Cerebellar nuclear complex (tissue), 1 donor: ENCODE measurements at places on chromosomes 1 and 21.

- no peak for DNase-seq
These were observed 20.7 kb downstream of the LHX9 start for GRCh38 chr1:197937892-197938291.

GRCh38 chr21:41098481-41099042 is 69.4 kb upstream of the BACE2 start:
- DNase-seq = no peak

DNA sequence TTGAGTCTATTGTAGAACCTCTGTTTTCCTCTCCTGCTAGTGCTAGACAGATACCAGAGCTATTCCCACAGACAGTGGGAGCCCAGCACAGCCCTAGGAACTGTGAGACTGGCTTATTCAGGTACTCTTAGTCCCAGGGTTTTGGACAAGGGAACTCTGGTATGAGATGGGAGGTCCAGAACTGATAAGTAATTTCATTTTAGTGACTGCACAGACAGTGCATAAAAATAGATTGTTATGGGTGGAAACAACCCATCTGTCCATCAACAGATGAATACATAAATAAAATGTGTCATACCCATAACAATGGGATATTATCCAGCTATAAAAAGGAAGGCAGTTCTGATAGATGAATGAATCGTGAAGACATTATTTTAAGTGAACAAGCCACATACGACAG is 9.0 kb downstream of the EPS8L3 start:
- no peak for DNase-seq

GRCh38 chr1:15519625-15520024 is 4.4 kb downstream of the CASP9 start:
- DNase-seq = no peak

DNA sequence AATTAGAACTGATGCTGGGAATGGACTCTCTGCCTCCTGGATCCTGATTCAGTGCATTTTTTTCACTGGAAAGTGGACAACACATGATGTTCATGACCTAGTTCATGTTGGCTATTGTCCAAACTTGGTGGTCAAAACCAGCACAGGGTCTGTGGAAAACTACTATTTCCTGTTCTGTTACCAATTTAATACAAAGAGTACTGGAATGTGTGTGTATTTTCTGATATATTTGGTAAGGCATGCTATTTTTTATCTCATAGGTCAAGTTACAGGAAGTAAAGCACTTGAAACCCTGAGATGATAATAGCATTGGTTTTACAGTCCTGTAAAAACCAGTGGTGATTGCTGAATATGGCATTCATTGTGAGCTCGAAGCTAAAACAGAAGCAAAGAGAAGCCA is 89.9 kb downstream of the SGIP1 start:
- DNase-seq = no peak

DNA sequence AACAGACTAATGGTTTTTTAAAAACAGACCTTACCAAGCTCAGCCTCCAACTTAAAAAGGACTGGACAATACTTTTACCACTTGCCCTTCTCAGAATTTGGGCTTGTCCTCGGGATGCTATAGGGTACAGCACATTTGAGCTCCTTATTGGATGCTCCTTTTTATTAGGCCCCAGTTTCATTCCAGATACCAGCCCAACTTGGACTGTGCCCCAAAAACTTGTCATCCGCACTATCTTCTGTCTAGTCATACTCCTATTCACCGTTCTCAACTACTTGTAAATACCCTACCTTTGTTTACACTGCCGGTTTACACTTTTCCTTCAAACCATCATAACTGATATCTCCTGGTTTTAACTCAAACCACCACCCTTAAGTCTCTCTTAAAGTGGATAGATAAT is 17.9 kb upstream of the ANKRD13C start:
- no peak for DNase-seq

DNA sequence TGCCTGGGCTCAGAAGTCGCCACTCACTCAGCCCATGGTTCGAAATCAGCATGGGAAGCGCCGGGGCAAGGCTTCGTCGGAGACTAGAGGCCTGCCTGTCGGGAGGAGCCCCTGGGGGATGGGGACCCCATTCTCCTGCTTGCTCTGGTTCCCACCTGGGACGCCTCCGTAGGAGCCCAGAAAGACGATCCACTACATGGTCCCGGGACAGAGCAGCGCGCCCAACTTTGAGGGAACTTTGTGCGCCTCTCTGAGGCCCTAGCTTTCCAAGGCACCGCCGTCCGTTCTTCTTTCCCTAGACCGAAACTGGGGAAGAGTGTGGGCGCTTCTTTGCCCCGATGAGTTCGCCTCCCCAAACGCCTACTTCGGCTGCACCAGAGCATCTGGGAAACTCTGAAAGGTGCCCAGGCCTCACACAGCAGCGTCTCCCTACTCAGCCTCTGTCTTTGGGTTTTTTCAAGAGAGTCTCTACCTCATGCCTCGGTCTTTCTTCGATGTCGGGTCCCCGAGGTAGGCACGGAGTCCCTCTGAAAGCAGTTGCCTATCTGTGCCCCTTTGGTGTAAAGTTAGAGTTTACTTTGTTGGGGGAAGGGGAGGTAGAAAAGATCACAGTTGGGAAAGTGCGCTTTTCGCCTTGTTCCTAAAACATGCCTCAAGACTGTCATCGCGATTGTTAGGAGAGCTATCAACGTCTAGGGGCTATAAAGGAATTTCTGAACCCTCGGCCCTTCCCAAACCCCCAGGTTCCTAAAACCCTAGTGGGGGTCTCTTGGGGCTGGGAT is 14.0 kb downstream of the NR5A2 start:
- DNase-seq = no peak

DNA sequence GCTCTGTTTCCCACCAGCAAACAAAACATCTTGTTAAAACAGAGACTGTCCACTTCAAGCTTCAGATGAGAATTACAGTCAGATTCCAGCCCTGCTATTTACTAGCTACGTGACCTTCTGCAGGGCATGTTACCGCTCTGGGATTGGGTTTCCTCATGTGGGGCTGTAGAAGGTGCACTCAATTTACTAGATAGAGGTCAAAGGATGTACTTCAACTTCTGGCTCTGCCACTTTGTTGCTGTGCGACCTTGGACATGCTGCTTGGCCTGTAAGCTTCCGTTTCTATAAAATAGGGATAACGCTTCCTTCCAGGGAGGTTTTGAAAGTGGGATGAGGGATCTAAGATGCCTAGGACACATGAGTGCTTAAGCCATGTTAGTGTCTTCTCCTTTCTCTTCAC is 46.0 kb upstream of the LRIG2 start:
- no peak for DNase-seq

GRCh38 chr1:2803086-2803930 is 1.8 kb upstream of the TTC34 start:
- DNase-seq = no peak
